ENCODE measurements at places on chromosomes 16 and 17.

DNA sequence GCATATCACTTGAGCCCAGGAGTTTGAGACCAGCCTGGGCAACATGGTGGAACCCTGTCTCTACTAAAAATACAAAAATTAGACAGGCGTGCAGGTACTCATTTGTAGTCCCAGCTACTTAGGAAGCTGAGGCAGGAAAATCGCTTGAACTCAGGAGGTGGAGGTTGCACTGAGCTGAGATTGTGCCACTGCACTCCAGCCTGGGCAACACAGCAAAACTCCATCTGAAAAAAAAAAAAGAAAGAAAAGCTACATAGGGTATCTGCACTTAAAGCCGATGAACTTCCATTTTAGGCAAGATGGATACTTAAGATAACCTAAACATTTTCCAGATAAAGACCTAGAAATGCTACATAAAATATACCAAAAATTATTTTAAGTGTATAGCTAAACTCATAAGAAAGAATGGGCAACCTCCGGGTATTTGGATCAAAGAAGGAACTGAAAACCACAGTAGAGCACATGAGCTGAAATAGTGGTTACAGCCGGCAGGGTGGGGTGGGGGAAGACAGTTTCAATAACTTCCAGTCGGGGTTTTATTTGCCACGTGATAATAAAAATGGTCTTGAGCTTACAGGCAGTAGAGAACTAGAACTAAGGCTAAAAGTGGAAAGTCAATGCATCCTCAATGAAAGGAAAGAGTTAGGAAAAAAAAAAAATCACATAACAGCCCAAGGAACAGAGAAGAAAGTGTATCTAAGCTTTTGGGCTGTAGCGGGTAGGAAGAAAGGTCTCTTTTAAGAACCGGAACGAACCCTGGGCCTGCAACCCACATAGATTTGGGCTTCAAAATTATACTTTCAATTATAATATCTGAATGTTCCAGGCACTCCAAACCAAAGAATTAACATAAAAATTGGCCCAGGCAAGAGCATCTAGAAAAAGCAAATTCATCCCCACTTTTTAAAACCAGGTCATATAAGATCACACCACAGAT lies 53.1 kb downstream of the CFDP1 start:
- DNase-seq: no peak

GRCh38 chr17:33892717-33893591 lies 362.1 kb upstream of the CCL2 start:
- no peak for DNase-seq

GRCh38 chr17:79907850-79908249 lies 68.6 kb upstream of the CBX4 start:
- DNase-seq: no peak

DNA sequence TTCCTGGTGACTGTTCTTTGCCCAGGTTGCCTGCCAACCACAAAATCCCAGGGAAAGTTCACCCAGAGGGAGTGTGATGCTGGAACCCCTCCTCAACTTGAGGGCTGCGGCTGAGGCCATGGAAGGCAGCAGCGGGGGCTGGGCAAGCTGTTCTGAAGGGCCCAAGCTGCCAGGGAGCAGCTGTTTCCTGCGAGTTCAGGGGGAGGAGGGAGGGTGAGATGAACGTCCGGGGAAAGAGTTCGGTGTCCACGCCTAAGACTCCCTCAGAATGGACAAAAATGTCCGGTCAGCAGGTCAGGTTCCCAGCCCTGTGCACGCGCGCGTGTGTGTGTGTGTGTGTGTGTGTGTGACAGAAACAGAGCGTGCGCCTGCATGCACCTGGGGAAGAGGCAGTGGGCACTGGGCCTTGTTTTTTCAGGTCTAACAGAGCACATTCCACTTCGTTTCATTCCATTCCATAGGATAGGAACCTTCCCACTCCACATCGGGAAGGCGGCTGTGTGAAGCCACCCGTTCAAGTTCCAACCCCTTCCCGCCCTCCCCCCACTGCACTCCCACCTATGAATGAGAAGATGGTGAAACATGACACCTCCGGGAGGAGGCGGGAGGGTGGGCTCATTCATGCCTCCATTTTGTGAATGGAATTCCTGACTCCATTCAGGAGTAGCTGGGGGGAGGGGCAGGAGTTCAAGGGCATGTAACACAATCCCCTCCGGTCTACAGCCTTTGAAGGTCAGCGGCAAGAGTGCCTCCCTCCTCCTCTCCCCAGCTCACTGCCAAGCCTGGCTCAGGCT lies 15.7 kb downstream of the ETV4 start:
- no peak for DNase-seq

- peak; percentile 6 for DNase-seq
These were observed 157.0 kb downstream of the CPPED1 start for GRCh38 chr16:12646490-12647274.

DNA sequence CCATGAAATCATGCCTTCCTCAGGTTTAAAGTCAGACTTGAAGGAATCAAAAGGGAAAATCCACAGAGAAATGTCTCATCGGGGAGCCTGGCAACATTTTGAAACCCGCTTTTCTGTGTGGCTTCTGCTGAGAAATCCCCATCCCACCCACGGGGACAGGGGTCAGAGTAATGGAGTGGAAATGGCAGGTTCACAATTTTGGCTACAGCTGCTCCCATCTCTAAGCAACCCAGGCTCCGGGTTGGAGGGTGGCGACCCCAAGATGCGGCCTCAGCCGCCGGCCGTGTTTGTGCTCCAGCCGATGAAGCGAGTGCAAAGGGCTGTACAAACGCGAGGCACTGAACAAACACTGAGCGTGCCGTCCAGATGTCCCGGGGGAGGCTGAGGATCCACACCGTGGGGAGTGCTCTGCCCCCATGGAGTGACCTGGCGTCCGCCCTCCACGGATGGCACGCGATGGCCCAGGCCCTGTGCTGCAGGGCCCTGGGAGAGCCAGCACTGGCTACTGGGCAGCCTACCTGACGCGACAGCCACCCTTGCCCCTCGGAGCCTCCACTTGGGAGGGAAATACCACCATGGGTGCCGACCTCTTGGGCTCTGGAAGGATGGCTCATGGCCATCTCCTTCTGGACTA lies 22.2 kb downstream of the SLC43A2 start:
- no peak for DNase-seq

DNA sequence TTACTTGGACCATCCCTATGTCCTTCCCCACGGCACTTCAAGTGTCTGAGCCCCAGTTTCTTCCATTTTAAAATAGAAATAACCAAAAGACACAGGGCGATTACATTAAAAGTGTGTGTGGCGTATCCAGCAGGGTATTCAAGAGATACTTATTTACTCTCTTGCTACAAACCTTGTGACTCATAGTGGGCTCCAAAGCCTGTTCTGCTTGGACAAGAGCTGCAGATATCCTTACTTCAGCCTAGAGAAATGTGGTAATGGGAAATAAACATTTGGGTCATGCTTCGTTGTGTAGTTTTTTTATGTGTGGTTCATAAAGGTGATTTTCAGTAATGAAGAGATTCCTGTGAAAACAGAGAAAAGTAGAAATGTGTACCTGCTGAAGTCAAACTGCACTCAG lies 288.9 kb upstream of the CDH11 start:
- DNase-seq: no peak

DNA sequence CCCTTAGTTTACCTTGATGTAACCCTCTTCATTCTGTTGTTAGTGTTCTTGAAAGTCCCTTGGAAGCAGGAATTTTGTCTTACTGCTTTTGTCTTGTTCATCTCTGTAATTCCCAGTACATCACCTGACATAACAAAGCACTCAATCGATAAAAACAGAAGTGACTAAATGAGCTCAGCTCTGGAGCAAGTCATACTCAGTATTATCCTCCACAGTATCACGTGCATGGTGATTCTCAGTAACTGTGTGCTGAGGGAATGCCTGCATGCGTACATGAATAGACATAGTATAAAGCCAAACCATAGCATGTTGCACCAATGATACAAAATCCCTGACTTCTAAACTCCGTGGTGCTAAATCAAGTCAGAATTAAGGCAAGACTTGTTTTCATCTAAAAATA lies 7.2 kb downstream of the KRT38 start:
- no peak for DNase-seq

DNA sequence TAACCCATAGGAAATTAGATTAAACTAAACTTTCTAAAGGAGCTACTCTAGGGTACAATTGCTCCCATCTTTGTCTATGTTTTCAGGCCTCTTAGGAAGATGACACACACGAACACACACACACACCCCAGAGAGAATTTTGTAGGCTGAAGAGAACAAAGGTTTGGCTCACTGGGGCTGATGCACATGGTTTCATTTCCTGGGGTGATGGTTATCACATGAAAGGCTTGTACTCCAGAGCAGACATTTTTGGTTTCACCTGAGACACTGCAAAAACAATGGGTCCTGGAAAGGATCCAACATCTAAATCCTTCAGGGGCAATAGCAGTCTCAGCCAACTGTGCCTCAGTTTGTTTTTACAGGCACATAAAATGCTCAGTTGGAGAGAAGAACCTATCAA lies 62.8 kb downstream of the GRB7 start:
- DNase-seq: peak; percentile 26

GRCh38 chr16:10652730-10653590 lies 41.8 kb downstream of the TEKT5 start:
- no peak for DNase-seq

DNA sequence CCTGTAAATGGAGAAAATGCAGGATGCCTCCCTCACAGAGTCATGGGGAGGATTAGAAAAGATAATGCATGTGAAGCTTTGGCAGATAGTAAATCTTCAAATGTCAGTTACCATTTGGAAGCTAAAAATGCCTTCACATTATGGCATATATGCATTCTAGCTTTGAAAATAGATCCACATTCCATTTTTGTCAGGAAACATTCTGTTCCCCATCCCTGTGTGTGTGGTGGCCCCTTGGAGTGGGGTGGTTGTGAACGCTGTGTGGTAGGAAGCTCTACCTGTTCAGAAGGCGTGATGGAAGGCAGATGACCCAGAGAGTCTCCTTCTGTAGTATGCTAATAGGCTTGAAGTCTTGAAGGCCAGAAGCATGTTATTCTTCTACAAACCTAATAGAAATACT lies 242.0 kb downstream of the HAPSTR1 start:
- DNase-seq: no peak

DNA sequence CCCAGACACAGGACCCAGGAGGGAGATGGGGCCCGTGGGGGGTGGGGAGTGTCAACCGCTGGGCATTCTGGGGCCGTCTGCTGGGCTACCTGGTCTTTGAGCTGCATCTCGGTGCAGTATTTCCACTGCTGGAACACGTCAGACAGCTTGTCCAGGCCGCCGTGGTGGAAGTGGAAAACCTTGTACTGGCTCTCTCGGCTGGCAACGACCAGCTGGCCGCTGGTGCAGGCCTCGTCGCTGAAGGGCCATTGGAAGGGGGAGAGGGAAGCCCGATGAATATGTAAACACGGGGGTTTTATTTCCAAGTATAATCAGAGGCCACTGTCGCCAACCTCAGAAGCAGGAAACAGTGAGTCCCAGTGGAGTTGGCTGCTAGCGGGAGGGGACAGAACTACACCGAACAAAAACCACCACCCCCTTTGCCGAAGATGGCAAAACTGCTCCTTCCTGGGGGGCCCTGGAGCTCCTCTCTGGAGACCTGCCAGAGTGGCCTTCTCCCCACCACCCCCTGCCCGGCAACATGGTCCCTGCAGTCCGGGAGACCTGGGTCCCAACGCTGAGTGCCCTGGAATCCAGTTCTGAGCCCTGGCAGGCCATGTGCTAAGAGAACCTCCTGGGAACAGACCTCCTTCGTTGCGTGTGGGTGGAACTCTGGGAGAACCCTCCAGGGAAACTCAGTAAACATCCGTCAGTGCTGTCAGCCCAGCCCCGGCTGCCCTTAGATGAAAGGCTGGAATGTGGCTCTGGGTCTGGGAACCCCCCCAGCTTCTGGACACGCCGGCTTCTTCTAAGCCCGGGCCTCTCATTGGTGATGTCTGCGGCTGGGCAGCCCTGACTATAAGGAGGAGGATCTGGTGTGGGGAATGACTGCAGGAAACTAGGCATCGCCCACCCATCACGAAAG lies 84.1 kb downstream of the TBC1D16 start:
- DNase-seq: no peak

DNA sequence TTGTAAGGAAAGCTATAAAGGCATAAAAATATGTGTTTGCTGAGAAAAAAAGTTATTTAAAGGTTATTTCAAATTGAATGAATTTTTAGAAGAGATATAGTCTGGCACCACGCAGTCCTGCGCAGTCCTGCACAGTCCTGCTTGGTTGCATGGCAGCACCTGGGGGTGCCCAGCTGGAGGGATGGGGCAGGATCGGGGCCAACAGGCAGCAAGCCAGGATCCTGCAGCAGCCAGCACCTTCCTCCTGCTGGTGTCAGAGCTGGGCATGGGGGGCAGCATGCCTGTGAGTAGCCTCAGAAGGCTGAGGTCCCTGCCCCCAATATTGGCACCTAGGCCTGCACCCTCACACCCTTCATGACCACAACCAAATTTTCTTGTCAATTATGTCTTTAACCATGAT lies 46.0 kb downstream of the GLG1 start:
- DNase-seq: no peak

DNA sequence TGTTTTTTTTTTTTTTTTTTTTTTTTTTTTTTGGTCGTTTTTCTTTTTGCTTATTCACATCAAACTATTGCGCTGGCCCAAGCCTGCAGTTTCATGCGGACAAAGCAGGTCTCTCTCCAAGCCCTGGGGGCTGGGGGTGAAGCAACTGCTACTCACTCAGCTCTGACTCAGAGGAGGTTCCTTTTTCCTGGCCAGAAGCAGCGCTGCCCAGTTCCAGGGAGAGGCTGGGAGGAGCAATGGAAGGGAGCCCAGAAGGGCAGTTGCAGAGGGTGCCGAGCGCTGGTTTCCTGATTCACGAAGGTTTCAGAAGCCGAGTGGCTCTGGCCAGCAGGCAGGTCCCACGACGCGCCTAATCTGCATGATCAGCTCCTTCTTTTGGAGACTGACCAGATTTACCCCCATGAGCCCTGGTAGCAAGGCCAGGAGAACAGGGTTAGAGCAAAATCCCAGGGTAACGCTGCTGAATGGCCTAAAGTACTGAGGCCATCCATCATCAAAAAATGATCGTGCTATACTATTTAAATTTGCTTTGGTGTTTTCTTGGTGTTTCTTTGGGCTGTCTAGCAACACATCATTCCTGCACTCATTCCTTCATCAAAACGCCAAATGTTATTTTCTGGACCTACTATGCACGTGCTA lies 144.7 kb upstream of the SOX9 start:
- DNase-seq: no peak

GRCh38 chr17:77478281-77478680 lies 337.5 kb downstream of the SEC14L1 start:
- DNase-seq: no peak

DNA sequence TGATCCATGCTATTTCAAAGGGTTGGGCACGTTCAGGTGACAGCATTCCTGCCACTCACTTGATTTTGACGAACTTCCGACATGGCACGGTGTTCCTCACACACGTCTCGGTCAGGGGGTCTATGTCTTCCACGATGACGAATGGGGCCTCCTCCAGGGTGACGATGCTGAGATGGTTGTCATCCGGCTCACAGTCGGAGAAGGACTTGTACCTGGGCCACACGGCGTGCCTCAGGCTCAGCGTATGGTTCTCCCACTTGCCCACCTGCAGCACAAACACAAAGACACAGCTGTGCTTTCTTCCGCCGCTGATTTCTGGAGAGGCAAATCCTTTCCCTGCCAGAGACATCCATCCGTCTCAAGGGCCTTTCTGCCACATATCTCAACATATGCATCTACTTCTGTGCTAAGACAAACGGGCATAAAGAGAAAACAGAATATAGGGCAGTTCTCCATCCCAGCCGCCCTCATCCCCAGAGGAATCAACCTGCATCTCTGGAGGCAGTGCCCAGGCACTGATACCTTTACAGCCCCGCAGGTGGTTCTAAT lies 332.5 kb downstream of the GRIN2A start:
- DNase-seq: no peak

Measured in stimulated activated CD4-positive, alpha-beta T cell treated with anti-CD3 and anti-CD28 coated beads, Interleukin-1b, Interleukin-23, amount 100 ng/mL, for 1 hour (primary cell).